CD4-positive, alpha-beta memory T cell (primary cell): ENCODE measurements at places on chromosomes 7 and 10. TPM values are rescaled to one million over a fixed set of nuclear protein-coding genes. Genes with fewer than 3 reads are reported as not detected.

Gene ZPBP
- total RNA-seq, result not detected

Gene SUGCT
- total RNA-seq, result 1.7 TPM

Gene SPAM1
- not detected for total RNA-seq

Gene ANKRD26
- total RNA-seq, result 11.6 TPM

Gene SVOPL
- total RNA-seq, result not detected

Gene FBXW4
- 84.9 TPM for total RNA-seq

- no peak for DNase-seq
Measured at GRCh38 chr10:51729822-51730555, 30.6 kb upstream of the CSTF2T start.

DNA sequence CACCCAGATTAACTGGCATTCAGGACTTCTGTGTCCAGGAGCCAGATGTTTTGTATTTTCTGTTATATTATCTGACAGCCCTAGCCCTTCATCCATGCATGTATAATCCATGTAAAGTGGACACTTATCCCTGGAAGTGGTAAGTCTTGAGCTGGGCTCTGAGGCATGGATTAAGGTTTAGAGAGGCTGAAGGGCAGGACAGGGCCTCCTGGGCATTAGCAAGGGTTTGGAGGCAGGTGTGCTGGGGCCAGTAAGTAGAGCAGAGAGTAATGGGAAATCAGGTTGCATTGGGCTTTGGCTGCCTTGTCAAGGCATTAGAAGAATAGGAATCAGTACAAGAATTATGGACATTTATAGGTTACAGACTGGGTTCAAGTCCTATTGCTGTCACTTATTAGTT lies 138.0 kb downstream of the DYNC1I1 start:
- no peak for DNase-seq

GRCh38 chr7:127702938-127703337 lies 50.9 kb downstream of the SND1 start:
- no peak for DNase-seq

GRCh38 chr10:94583124-94583523 lies 37.5 kb downstream of the HELLS start:
- DNase-seq, result no peak

DNA sequence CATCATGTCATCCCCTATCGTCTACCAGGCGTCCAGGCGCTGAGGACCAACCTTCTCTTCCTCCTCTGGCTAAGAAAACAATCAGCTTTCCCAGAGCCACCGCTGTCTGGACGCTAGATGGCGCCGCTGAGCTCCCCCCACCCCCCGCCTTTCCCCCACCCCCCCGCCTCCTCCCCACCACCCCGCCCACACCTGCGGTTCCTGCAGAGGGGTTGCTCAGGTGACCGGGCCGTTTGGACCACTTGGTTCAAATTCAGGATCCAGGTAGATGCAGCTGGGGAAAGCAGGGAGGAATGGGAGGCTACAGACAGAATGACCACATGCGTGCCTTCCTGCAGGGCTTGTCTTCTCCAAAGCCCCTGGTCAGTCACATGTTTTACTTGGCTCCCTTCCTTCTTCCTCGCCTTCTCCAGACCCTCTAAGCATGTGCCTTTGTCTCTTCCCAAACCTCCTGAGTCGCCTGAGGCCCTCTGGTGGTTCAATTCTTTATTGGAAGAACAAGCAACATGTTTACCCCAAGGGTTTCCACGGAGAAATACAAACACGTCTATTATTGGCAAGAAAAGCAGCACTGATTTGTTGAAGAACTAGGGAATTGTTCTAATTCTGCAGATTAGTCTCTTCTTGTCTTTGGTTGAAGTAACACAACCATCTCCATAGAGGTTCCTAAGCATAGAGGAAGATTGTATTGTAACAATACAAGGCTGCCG lies 24.7 kb downstream of the AOC1 start:
- peak; percentile 54 for DNase-seq

DNA sequence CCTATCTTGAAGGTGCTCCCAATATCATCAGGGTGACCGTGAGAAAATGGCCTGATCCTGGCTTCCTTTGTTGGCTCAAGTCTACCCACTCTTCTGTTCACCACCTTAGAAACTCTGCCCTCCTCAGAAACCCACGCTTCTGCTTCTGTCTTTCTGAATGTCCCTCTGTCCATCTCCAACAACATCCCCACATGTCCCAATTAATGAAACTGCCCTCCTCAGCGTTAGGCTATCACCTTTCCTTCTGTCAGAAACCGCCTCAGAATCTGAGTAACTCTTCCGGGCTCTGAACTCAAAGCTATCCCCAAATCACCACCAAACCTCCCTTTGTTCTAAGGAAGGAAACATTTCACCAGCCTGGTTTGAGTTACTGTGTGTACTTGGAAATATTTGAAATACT lies 315.8 kb upstream of the ZNF32 start:
- DNase-seq, result no peak

DNA sequence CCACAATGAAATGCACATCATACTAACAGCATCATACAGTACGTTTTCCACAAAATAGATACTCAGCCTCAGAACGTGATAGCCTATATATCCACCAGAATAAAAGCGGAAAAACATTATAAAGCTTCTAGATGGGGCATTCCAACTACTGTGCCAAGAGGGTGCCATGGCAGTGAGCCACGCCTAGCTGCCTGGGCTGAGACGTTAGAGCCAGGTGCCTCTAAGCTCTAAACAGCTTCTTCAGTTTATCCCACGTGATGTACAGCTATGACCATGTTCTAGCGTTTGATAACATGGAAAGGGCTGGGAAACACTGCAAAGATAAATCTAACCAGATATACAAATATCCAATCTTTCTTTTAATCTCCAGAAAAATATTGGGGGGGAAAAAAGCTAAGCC lies 17.8 kb downstream of the USP6NL start:
- no peak for DNase-seq

GRCh38 chr7:150733482-150734095 lies 3.6 kb upstream of the GIMAP5 start:
- DNase-seq, result no peak

DNA sequence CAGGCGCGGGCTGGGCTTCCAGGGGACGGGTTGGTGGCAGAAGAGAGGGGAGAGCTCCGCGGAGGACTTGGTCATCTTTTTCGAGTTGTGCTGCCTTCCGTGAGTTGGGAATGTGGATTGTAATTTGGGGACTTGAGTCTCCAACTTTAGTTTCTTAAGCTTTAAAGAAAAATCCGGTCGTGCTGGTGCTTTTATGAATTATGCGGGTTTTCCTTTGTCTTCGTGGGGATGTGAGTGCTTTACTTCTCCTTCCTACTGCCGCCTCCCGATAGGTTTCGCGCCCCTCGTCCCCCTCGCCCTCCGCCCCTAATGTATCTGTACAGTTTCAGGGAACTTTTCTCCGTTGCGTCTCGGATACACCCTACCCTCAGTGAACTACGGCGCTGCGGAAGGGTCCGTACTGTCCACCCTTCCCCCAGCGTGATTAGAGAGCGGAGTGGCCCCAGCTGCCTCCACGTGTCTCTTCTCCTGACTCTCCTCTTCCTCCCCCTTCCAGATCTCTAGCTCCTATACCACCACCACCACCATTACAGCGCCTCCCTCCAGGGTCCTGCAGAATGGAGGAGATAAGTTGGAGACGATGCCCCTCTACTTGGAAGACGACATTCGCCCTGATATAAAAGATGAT lies 649 bp downstream of the SCD start:
- DNase-seq, result no peak

DNA sequence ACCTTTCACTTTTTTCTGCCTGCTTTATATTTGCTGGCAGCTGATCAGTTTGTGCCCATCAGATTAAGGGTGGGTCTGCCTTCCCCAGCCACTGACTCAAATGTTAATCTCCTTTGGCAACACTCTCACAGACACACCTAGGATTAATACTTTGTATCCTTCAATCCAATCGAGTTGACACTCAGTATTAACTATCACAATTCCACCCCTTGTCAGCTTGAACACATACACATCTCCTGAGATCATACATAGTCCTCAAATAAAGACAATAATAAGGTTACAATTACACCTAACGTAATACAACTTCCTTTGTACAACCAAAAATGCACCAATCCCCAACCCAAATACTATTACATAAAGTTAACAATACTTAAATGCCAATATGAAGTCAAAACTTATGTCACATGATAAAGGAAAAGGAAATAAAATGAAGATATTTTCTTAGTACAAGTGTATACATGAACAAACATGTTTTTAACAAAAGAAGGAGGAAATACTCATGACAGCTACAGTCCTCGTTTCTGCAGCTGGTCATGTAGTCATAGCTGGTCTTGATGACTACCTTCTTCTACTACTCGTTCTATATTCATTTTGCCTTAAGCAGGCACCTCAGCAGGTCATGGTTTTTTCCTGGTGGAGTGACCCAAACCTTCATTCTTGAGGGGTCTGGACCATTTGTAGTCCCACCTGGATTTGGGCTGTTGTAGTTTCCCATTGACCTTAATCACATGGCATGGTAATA lies 96.7 kb upstream of the CABCOCO1 start:
- DNase-seq, result no peak

- no peak for DNase-seq
Measured at GRCh38 chr10:118995739-118996138, 33.8 kb upstream of the NANOS1 start.

DNA sequence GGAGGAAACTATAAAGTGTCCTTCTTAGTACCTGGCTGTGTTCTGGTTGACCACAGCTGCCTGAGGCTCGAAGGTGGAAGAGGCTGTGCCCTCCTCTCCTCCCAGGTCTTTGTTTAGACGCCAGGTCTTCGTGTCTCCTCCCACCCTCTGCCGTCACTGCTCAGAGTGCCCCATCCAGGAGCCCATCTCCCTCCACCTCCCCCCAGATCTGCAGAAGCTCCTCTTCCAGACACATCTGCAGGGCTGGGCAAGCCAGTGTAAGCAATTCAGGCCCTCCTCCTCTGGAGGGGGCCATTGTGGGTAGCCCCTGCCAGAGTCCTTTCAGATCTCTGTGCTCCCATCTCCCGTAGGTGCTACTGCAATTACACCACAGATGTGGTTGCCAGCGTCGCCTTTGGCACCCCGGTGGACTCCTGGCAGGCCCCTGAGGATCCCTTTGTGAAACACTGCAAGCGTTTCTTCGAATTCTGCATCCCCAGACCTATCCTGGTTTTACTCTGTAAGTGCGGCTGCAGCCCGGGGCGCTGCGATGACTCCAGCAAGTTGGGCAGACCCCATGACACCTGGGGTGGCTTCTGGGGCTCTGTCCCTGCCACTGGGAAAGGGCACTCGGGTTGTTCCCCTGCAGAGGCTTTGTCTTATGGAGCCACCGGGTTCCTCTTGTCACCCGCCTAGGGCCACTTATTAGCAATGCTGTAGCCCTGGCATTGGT lies 107.5 kb downstream of the PARP12 start:
- DNase-seq, result no peak

GRCh38 chr7:121796381-121796780 lies 76.6 kb upstream of the PTPRZ1 start:
- no peak for DNase-seq

DNA sequence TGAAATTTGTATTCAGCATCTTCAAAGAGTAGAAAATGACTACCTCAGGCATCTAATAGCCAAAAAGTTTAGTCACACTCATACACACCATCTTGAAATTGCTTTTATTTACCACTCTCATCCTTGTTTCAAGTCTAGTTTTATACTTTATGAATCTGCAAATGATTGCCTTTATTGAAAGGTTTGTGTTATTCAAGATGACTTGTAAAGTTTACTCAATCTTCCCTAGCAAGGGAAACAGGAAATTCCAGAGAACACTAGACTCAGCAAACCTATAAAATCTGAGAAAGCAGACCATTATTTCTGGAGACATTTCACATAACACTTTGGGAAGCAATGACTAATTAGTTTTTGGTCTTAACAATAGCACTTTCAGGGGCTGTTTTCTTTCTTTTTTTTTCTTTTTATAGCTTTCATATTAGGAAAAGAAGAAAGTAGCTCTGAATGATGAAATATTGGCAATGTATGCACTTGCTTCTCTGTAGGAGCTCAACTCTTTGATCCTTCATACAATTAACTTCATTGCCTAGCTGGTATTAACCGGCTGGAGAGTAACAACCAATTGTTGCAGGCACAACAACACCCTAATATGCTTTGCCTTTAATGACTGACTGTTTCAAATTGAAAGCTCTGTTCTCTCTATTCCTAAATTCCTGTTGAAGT lies 68.9 kb upstream of the HDAC9 start:
- DNase-seq, result no peak

DNA sequence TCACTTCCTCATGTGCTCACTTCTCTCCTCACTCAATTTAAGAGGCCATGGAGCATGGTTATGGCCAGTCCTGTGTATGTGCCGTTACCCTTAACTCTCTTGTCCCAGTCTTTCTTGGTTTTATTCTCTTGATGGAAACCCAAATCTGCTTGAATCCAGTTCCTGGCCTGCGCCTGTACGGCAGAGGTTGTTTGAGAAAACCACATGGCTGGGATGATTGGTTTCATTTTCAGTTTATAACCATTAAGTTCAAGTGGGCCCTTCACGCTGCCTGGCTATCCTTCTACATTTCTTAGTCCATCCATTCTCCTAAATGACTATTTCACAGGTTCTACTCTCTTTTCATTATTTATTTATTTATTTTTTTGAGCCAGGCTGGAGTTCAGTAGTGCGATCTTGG lies 1.6 kb upstream of the ZNF239 start:
- DNase-seq, result no peak

DNA sequence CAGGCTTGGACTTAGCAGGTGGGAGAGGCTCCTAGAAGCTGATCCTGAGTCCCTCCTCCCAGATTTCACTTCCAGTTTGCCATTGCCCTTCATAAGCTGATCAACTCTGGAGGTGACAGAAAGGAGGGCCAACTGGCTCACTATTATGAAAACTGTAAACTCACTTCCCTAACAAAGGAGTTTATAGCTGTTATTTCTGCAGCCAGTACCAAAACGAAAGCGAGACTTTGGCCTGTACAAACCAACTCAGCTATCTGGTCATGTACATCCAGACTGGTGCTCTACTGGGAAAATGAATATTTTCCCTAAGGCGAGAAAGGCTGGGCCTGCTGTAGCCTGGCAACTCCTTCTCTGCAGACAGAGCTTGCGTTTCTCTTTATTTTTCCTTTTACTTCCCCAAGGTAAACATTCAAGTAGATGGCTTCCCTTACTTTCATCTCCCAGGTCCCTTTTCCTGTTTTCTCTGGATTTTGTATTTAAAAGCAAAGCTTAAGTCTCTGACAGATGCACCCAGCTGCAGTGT lies 54.7 kb downstream of the GALNT17 start:
- DNase-seq, result no peak

- no peak for DNase-seq
Measured at GRCh38 chr10:70571236-70571635, 31.3 kb downstream of the PRF1 start.

GRCh38 chr10:15342970-15343369 lies 28.1 kb downstream of the FAM171A1 start:
- no peak for DNase-seq
